ENCODE measurements at places on chromosomes 12 and 14.

- no peak for DNase-seq
These were observed 99.1 kb upstream of the NRXN3 start for GRCh38 chr14:78071016-78071549.

DNA sequence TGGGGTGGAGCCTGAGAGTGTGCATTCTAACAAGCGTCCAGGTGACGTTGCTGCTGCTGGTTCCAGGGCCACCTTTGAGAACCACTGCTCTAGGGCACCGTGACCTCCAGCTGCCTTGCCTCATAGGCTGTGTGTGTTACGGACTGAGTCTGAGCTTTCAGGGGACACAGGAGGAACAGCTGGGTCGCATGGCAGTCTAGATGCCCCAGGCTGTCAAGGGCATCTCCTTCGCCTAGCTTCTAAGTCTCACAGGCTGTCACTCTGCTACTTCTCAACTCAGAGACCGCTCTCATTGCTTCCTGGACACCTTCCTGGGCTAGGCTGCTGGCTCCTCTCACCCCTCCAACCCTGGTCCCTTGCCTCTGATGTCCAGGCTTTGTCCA is 965 bp downstream of the KRT73 start:
- DNase-seq = no peak

GRCh38 chr14:104130974-104131651 is 7.3 kb upstream of the KIF26A start:
- DNase-seq = no peak

GRCh38 chr14:91060351-91061055 is at the start of gene RPS6KA5:
RPS6KA5 (minus strand) TSS chr14:91060641; CDS start chr14:91060434, 207 bp downstream.
- peak; percentile 99 for DNase-seq

GRCh38 chr12:102343361-102344121 is 136.8 kb downstream of the IGF1 start:
- no peak for DNase-seq

DNA sequence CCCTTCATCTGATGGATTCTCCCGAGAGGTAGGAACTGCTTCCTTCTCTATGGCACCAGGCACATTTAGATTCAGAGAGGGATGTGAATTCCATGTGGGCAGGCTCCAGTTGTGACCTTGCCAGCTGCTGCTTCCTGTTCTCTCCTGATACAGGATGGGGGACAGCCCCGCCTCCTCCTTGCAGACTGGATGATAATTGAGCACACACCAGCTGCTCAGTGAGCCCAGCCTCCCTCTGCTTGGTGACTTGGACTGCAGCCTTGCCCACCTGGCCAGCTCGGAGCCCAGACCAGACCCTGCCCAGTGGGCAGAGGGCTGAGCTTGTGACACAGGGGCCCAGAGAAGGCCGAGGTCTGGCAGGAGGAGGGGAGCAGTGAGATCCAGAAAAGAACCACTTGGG is 90.2 kb downstream of the CALM1 start:
- no peak for DNase-seq
